ENCODE measurements at places on chromosomes 3 and 15.

- no peaks in the 10 kb centered on the region for H3K4me1 ChIP-seq
- no peak overlapping the region for H3K27ac ChIP-seq
- no peak overlapping the region for H3K4me3 ChIP-seq
- no peaks in the 10 kb centered on the region for H3K36me3 ChIP-seq
- DNase-seq = no peak
Measured at GRCh38 chr3:104911376-104911775, 455.3 kb upstream of the ALCAM start.

DNA sequence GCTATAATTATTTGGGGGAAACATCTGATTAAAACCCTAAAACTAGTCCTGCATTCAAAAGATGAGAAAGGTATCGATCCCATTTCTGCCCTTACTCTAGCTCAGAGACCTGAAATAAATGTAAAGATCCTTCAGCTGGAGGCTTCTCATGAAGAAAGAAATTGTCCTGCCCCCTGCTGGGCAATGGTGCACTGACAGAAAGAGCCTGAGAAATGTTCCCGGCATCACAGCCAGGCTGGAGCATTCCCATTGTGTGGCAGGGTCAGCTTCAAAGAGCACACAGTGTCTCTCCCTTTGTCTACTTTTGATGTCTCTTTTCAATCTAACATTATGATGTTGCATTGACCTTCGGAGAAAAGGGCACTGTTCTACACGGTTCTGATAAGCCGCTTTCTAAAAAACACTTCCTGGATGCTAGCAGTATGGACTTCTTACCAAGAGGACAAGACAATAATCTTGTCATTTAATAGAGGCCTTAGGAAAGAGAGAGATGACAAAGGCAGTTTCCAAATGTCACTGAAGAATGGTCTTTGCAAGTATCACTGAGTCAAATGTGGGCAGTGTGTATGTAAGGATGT, 287.5 kb downstream of the MAGI1 start:
- no peaks in the 10 kb centered on the region for H3K36me3 ChIP-seq
- no peak overlapping the region for H3K4me3 ChIP-seq
- no peaks in the 10 kb centered on the region for H3K27me3 ChIP-seq
- no peaks in the 10 kb centered on the region for H3K4me1 ChIP-seq
- no peak for DNase-seq
- H3K27ac ChIP-seq = no peak overlapping the region

DNA sequence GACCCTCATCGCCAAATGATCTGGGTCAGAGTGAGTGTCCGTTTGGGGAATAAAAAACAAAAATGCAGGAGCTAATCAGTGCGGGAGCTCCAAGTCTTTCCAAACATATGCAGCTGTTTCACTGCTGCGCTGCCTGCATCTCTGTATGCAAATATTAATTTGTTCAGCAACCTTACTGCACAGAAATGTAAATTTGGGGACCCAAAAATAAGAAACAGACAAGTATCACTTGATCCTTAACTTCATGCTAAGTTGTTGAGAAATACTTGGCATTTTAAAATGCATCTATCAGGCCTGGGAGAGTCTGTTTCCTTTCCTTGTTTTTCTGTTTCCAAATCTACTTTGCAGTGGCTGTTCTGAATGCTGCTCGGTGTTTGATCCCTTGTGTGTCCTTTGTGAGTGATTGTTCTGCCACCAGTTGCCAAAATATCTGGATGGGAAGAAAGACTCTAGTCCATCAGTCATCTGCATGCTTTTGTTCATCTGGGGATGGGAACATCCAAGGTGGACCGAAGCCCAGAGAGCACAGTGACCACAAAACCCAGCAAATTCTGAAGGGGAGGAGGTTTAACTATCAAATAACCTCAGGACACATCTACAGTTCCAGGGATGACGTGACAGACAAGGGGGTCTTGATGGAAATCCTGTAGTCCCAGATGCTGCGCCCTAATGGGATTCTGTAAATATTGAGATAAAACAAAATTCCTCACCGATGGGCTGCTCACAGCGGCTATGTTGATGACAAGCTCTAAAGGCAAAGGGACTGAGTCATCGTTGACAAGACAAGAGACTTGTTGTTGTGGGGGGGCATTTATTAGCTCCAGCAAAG, 199.5 kb upstream of the WNT5A start:
- no peak overlapping the region for H3K4me3 ChIP-seq
- H3K4me1 ChIP-seq = no peaks in the 10 kb centered on the region
- DNase-seq = no peak
- H3K27me3 ChIP-seq = peaks cover 3% of the 10 kb centered on the region

DNA sequence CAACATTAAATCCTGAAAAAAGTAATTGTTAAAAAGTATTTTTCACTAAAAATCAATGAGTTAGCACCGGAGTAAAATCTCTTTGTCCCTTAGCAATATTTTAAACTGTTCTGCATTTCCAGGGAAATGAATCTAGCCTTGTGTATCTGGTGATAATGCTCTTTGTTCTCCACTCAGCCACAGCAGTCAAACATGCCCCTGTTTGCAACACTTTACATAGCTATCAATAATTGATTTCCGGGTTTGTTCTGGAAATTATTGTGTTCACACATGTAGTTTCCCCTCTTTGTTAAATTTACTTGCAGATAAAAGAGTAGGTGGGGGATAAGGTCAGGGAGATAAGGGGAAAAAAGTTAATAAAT, 3.6 kb upstream of the A4GNT start:
- H3K4me3 ChIP-seq = no peak overlapping the region
- H3K4me1 ChIP-seq = no peaks in the 10 kb centered on the region
- no peak for DNase-seq
- H3K27ac ChIP-seq = no peak overlapping the region
- H3K36me3 ChIP-seq = no peaks in the 10 kb centered on the region

GRCh38 chr3:112980080-112980479, 5.2 kb upstream of the CD200R1 start:
- H3K4me3 ChIP-seq = no peak overlapping the region
- DNase-seq = no peak
- H3K36me3 ChIP-seq = no peaks in the 10 kb centered on the region

- H3K27me3 ChIP-seq = no peaks in the 10 kb centered on the region
- H3K36me3 ChIP-seq = no peaks in the 10 kb centered on the region
- H3K27ac ChIP-seq = no peak overlapping the region
Measured at GRCh38 chr3:159821736-159822135, 166.9 kb upstream of the IL12A start.

DNA sequence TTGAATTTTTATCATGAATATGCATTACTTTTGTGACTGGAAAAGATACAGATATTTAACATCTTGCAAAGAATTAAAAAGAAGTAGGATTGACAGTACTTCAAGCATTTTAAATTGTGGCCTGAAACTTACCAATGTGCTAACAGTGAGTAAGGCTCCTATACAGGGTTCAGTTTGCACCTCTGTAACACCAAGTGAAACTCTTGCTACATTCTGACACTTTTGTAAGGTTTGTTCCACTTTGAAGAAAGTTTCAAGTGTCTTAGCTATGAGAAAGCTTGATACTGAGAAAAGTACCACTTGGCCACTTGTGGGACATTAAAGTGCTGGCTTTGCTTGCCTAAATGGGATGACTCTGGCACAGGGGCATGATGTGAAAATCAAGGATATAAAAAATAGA, 289.2 kb downstream of the CTNNB1 start:
- H3K4me1 ChIP-seq = no peaks in the 10 kb centered on the region
- H3K27ac ChIP-seq = no peak overlapping the region
- no peak for DNase-seq
- no peaks in the 10 kb centered on the region for H3K27me3 ChIP-seq

GRCh38 chr3:63960048-63960711, 48.0 kb upstream of the SCAANT1 start:
- H3K4me1 ChIP-seq = peaks cover 29% of the 10 kb centered on the region
- H3K27me3 ChIP-seq = no peaks in the 10 kb centered on the region
- DNase-seq = no peak

- DNase-seq = no peak
- H3K27me3 ChIP-seq = no peaks in the 10 kb centered on the region
- no peak overlapping the region for H3K4me3 ChIP-seq
- no peaks in the 10 kb centered on the region for H3K36me3 ChIP-seq
- no peak overlapping the region for H3K27ac ChIP-seq
- H3K4me1 ChIP-seq = no peaks in the 10 kb centered on the region
Measured at GRCh38 chr3:71146673-71147072, 436.9 kb downstream of the FOXP1 start.

GRCh38 chr3:58369876-58370275, 37.2 kb downstream of the PXK start:
- peaks cover 7% of the 10 kb centered on the region for H3K4me1 ChIP-seq
- H3K4me3 ChIP-seq = no peak overlapping the region
- no peaks in the 10 kb centered on the region for H3K27me3 ChIP-seq
- H3K36me3 ChIP-seq = peaks cover 7% of the 10 kb centered on the region
- H3K27ac ChIP-seq = no peak overlapping the region

DNA sequence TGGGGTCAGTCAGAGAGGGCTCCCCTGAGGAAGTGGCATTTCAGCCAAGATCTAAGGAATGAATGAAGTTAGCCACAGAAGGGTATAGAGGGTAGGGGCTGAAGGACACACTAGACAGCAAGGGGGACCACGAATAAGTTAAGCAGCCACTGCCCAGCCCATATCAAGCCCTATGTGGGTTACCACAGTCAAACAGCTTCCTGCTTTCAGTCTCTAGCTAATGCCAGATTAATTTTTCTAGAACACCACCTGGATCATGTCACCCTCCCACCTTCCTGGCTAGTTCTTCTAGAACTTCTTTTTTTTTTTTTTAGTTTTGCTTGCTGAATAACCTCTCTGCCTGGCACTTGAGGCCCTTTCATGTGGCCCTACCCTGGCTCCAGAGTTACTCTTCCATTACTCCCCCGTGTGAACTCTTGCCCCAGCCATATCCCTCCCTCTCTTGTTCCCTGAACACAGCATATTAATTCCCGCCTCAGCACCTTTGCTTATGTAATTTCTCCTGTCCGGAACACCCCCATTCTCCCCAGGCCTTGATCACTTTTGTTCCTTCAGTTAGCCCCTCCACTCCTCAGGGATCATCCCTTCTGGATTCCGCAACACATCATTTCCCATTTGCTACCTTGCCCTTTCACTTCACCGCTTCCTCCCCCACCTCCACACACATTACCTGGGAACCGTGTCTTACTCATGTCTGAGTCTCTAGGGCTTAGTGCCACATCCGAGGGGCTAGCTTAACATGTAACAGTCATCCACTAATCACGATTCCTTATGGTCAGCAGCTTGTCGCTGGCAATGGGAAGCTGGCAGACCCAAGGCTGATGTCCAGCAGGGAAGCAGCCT, 20.6 kb upstream of the BNC1 start:
- H3K4me3 ChIP-seq = no peak overlapping the region
- peak overlapping the region; percentile 26 for H3K27ac ChIP-seq
- no peaks in the 10 kb centered on the region for H3K36me3 ChIP-seq
- H3K4me1 ChIP-seq = peaks cover 8% of the 10 kb centered on the region
- H3K27me3 ChIP-seq = peaks cover 14% of the 10 kb centered on the region

GRCh38 chr3:40324621-40325020, 15.1 kb downstream of the EIF1B start:
- H3K27ac ChIP-seq = no peak overlapping the region
- H3K4me3 ChIP-seq = no peak overlapping the region
- DNase-seq = no peak
- no peaks in the 10 kb centered on the region for H3K27me3 ChIP-seq
- peaks cover 3% of the 10 kb centered on the region for H3K4me1 ChIP-seq

DNA sequence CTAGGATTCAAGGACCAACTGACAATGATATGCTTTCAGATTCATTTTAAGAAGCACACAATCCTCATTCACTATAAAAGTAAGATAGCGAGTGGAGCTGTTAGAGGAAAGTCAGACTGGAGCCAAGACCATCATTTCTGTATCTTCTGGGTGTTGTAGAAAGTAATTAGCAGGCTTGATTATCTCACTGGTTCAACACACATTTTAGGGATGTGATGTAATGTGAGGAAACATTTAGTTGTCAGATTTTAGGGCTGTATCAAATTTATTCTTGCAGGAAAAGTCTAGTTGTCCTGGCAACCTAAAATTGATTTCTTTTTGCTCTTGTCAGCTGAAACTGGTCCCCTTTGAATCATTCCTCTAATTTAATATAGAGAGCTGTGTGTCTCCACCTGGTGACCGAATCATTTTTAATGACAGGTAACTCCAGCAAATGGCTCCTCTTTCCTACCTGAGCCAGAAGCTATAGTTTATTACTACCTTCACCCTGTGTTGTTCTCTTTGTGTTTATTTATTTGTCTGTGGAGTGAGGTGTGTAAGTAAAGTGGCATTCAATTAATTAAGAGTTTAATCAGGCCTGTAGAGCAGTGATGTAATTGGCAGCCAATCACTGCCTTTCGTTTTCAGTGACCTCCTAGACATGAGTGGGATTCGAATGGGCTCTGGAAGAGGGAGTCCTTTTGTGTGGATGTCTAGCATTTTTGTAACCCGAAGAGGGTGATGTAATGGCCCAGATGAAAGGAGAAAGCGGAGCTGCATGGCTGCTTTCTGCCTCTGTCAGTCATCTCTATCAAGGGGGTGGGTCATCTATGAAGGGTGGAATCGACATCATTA, 125.8 kb downstream of the LPP start:
- no peak for DNase-seq
- peaks cover 39% of the 10 kb centered on the region for H3K4me1 ChIP-seq
- H3K4me3 ChIP-seq = no peak overlapping the region
- H3K27ac ChIP-seq = no peak overlapping the region
- no peaks in the 10 kb centered on the region for H3K27me3 ChIP-seq

GRCh38 chr15:40451527-40452158, 10.9 kb downstream of the BAHD1 start:
- no peak overlapping the region for H3K4me3 ChIP-seq
- peaks cover 45% of the 10 kb centered on the region for H3K4me1 ChIP-seq
- no peak overlapping the region for H3K27ac ChIP-seq
- no peak for DNase-seq
- H3K36me3 ChIP-seq = no peaks in the 10 kb centered on the region
- H3K27me3 ChIP-seq = no peaks in the 10 kb centered on the region

GRCh38 chr3:46868287-46868686, 5.0 kb upstream of the MYL3 start:
- peaks cover 55% of the 10 kb centered on the region for H3K4me1 ChIP-seq
- H3K27ac ChIP-seq = peak overlapping the region; percentile 53
- no peak overlapping the region for H3K4me3 ChIP-seq
- DNase-seq = no peak

DNA sequence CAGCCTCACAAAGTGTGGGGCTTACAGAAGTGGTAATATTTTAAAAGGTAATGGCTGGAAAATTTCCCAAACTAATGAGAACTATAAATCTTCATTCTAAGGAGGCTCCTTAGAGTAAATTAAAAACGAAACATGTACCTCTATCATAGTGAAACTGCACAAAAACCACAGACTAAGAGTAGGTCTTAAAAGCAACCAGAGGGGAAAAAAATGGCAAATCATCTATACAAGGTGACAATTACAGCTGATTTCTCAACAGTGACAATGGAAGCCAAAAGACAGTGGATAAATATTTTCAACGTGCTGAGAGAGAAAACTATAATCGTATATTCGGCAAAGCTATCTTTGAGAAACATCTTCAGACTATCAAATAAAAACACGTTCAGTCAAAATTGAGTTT, 20.6 kb downstream of the HEG1 start:
- no peak for DNase-seq
- peaks cover 36% of the 10 kb centered on the region for H3K4me1 ChIP-seq
- no peaks in the 10 kb centered on the region for H3K27me3 ChIP-seq
- no peak overlapping the region for H3K27ac ChIP-seq

DNA sequence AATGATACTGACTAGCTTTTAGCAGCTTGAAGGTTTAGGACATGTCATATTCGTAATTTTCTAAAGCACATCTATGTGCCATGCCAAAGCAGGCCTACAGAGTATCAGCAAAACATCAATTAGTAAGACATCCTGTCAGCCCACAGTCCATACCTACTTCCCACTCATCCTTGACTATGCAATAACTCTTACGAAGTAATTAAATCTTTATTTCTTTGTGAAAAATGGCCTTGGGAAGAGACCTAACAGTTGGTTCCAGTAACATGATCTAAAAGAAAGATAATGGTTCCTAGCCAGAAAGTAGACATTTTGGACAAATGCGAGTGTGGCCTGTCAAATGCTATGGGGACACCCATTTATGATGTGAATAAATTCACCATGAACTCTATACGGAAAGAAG, 172.6 kb upstream of the TNIK start:
- H3K27ac ChIP-seq = no peak overlapping the region
- H3K4me3 ChIP-seq = no peak overlapping the region
- H3K4me1 ChIP-seq = no peaks in the 10 kb centered on the region
- H3K27me3 ChIP-seq = no peaks in the 10 kb centered on the region
- no peak for DNase-seq
